ENCODE measurements at places on chromosomes 13 and 19.

GRCh38 chr13:70622796-70623195 is 514.5 kb upstream of the KLHL1 start:
- no peak for DNase-seq

DNA sequence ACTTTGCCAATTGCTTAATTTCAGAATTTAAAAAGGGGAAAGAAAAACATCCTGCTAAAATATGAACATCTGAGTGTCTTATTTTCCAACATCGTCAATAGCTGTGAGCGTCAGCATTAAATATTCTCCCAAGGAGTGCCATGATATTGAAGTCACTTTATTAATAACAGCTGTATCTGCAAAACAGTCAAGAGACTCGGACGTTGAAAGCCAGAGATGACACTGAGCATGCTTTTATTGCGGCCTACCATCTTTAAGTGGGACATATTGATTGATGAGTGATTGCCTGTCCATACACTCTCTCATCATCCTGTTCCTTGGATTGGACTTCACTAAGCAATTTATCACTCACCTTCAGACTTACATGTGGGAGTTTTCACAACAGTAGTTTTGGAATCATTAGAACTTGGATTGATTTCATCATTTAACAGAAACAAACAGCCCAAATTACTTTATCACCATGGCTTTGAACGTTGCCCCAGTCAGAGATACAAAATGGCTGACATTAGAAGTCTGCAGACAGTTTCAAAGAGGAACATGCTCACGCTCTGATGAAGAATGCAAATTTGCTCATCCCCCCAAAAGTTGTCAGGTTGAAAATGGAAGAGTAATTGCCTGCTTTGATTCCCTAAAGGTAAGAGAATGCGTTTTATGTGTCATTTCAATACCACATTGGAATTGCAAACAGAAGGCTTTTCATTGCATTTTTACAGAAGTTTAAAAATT is 53.8 kb downstream of the MBNL2 start:
- DNase-seq: no peak

DNA sequence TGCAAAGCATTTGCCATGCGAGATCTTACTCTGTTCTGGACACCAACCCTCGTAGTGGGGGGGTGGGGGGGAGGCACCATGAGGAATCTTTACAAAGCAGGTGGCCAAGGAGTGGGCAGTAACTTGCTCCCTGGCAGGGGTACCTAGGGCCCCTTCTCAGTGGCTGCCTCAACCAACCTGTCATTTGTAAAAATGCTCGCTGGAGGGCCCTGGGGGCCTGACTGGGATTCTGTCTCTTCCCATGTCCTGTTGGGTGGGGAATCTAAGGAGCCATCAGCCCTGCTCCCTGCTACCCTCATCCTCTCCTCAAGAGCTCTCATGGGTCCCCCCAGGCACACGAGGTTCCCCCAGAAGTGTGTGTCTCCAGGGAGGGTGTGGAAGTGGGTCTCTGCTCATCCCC is 1.5 kb downstream of the KCNN1 start:
- no peak for DNase-seq

GRCh38 chr19:4575267-4576015 is 16.0 kb upstream of the SEMA6B start:
- DNase-seq: no peak

DNA sequence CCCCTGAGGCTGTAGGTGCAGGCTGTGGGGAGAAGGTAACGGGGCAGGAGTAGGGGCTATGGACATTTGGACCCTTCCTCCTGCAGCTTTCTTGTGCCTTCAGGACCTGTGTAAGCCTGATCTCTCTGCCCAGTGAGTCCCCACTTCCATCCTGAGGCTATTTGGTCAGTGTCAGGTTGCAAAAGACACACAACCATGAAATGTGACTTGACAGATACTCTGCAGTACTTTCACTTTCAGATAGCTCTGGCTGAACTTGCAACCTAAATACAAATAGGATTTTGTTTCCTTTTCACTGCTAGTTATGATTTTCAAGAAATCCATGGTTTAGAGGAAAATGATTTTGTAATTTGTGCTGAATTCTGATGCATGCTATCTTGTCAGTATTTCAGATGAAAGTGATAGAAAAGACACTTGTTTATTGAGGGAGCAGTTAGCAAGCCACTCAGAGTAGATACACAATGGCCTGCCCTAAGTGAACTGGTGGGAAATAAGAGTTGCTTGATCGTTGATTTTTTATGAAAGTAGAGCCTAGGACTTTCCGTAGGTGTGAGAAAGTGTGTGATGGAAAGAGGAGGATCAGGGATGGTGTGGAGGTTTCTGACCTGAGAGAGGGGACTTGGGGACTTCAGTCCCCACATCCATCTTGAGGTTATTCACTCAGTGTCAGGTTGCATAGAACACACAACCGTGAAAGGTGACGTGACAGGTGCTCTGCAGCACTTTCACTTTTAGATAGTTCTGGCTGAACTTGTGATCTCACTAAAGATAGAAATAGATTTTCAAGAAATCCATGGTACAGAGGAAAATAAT is 18.1 kb upstream of the EID2 start:
- DNase-seq: no peak

DNA sequence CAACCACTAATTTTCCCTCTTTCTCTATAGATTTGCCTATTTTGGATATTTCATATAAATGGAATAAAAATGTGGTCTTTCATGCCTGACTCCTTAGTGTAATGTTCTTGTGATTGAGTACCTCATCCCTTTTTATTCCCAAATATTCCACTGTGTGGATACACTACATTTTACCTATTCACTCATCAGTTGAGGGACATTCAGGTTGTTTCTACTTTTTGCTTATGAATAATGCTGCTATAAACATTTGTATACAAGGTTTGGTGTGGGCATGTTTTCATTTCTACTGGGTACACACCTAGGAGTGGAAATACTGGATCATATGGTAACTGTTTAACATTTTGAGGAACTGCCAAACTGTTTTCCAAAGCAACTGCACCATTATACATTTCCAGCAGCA is 5.1 kb upstream of the WBP4 start:
- DNase-seq: no peak
